ENCODE measurements at places on chromosomes 3 and 15.
A peak's percentile ranks its signal among the peaks of the same experiment; 100 is the strongest.

DNA sequence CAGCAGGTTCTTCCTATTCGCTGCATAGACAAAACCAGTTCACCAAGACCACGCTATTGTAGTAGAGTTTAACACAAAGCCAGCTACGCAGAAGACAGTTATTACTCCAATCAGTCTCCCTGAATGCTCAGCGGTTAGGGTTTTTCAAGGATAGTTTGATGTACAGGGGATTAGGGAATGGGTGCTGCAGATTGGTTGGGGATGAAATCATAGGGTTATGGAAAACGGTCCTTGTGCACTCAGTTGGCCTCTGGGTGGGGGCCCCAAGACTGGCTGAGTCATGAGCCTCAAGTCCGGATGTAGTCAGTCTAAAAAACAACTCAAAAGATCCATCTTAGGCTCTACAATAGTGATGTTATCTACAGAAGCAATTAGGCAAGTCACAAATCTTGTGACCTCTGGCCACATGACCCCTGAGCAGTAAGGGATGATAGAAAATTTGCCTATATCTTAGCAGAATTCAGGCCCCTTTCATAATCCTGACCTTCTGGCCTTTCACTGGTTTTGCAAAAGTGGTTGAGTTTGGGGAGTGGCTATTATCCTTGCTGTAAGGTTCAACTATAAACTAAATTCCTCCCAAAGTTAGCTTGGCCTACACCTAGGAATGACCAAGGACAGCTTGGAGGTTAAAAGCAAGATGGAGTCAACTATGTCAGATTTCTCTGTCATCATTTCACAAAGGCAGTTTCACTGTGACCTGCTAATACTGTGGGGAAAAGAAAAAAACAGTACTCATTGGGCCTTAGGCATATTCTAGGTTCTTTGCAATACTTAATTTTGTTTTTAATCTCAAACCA lies 57.7 kb downstream of the LIPC start:
- no peak for DNase-seq

GRCh38 chr3:193815246-193816027 lies 222.4 kb downstream of the OPA1 start:
- DNase-seq, result no peak

DNA sequence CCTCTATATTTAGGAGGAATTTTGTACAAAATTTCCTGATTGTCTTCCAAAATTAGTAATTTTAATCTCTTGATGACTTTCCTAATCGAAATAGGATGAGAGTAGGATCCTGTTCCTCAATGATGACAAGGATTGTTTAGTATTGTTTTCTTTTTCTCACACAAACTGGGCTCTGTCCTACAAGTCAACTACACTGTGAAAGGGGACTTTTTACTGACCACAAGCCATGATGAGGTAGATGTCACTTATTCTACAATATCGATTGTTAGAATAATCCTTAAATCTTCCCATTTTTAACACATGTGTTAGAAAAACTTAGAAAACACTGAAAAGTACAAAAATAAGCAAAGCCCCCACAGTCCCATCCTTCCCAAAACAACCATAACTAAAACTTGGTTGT lies 35.8 kb upstream of the TSC22D2 start:
- no peak for DNase-seq

DNA sequence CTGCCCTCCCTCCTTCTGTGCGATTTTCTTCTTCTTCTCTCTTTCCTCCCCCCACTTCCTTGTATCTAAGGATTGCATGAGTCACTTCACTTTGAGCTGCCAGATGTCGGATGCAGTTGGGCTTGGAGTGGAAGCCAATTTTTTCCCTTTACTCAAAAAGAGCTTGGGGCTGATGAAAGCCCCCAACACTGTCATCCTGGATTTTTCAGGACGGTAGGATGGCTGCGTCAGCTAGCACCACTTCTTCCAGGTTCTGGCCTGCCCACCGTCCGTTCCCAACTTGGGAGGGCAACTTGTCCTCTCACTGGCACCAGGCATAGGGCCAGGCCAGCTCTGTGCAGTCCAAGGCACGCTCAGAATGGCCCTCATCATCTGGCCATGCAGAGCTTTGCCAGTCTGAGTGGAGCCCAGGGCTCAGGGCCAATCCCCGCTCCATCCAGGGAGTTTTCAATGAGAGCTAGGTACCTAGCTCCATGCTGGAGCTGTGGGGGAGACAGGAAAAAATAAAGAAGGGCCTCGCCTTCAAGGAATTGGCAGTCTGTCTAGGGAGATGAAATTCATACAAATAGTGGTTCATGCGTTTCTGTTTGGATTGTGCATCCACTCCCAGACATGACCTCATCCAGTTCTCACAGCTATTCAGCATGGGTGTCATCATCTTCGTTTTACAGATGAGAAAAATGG lies 47.7 kb upstream of the INSYN1 start:
- DNase-seq, result no peak

GRCh38 chr3:42581709-42582473 lies at the start of gene SEC22C:
Gene SEC22C, minus strand, starts transcription at chr3:42581967. Its CDS starts 12,921 bp downstream, at chr3:42569046.
- DNase-seq, result peak; percentile 94

DNA sequence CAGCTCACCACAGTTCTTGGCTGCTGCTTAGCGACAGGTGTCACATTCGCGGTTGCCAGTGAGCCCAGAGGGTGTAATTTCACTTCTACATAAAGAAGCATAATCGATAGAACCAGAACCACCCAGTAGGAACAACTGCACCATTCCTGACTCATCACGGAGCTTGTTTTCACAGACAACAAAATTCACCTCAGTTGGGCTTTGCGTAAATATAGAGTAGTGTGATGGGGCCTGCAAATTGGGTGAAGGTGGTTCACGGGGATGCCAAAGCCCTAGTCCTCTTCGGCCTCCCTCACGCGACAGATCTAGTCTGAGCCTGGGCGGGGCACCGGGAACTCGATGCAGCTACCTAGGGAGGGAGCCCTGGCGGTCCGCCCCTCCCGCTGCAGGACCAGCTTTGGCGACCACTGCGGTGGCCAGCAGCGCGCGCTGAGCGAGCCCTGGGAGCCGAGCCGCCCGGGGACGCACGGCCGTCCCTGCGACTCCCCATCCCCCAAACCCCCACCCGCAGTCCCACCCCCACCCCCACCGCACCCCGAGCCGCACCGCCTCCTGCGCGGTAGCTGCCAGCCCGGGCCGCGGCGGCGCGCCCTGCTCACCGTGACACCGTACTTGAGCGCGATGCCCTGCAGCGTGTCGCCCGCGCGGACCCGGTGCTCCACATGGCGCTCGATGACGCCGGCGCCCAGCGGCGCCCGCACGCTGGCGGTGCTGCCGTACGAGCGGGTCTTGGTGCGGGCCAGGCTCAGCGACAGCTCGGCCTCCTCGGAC lies 519 bp downstream of the LYSMD2 start:
- peak; percentile 57 for DNase-seq

DNA sequence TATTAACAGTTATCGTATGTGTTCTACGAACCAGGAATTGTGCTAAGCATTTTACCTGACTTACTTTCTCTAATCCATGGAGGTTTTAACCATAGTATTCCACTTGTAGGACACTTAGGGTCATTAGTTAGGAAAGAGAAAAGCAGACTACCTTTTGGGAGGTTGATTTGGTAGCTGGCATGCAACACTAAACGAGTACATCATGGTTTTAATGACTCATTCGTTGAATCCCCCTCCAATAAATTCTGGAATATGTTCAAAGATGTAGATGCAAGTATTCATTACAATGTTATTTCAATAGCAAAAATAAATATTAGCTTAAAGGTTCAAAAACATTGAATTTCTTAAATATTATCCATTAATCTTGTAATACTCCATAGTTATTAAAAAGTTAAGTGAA lies 162.5 kb downstream of the FMN1 start:
- DNase-seq, result no peak

DNA sequence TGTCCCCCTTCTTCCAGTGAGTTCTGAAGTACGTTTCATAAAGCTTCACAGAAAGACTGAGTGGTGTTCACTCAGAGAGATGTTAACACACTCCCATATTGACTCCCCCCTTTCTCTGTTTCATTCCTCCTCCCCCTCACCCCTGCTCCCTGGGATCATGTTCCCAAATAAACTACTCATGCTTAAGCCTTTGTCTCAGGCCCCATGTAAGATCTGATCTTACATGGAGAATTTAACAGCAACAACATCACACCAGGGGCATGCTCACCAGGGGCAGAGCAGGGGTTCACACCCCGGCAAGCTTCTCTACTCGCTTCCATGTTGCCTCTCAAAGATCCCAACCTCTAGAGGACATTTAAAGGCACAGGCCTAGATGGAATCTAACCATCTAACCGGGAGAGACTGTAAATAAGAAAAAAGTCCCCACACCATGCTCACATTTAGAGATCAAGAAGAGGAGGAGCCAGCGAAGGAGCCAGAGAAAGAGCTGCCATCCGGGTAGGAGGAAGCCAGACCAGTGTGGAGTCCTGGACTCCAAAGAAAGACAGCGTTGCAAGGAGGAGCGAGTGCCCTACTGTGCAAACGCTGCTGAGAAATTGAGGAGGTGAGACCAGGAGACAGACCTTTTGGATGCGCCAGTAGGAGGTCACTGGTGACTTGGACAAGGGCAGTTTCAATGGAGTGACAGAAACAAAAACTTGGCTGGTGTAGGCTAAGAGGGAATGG lies 21.4 kb upstream of the SRP14 start:
- DNase-seq, result no peak

GRCh38 chr3:10329495-10330015 lies 8.6 kb upstream of the SEC13 start:
- DNase-seq, result no peak

GRCh38 chr15:80587816-80588456 lies 107.2 kb upstream of the ABHD17C start:
- no peak for DNase-seq

- DNase-seq, result no peak
These were observed 35.4 kb downstream of the PSTPIP1 start for GRCh38 chr15:77030048-77030927.

- no peak for DNase-seq
These were observed 7.2 kb upstream of the FBXW12 start for GRCh38 chr3:48364840-48365239.

DNA sequence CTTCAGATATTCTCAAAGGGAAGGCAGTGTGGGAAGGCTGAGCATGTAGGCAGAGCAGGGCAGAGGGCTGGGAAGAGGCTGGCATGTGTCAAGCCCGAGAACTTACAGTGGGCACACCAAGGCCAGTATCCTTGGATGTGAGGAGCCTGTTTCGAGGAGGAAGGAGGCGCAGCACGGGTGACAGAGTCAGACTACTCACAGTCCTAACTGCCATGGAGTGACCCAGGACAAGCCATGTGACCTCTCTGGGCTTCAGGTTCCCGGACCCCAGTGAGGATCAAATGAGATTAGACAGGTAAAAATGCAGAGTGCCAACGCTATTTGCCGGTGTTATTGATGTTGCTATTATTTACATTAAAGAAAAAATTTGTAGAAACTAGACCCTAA lies 65.3 kb downstream of the NSMCE3 start:
- DNase-seq, result no peak

DNA sequence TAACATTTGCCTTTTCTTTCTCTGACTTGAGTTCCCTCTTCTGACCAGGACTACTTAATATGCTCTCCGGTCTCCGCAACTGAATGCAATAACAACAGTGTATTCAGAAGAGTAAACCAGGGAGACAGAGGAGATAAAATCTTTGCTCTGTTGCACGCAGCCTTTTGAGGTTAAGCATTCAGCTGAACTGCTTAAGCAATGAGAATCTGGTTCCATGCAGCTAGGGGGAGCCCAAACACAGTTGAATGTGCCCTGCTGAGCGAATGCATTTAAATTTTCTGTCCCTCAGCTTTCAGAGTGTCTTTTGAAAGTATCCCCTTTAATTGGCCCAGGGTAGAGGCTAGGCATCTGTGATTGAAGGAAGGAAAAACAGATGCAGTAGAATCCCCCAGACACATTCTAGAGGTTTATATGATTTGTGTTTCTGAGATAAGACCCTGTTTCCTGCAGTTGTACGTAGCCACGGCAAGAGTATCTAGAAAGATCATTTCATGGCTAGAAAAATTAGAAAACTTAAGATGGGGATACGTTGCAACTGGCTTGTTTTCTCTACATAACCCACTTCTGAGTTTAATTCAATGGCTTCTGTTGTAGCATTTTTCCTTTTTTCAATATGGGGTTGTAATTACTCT lies 309.6 kb downstream of the TUSC7 start:
- no peak for DNase-seq

- DNase-seq, result no peak
These were observed 58.0 kb downstream of the PLD1 start for GRCh38 chr3:171752329-171752728.

GRCh38 chr15:88644741-88645140 lies 5.9 kb downstream of the ISG20 start:
- DNase-seq, result no peak

DNA sequence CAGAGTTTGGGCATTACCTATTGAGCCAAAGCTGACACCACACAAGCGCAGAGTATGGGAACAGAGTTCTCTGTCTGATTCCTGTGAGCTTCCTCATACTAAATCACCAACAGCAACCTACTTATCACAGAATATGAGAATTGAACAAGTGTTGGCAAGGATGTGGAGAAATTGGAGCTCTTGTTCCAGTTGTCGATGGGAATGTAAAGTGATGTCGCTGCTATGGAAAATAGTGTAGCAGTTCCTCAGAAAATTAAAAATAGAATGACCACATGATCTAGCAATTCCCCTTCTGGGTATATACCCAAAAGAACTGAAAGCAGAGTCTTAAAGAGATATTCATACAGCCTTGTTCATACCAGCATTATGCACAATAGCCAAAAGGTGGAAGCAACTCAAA lies 33.4 kb downstream of the CD86 start:
- no peak for DNase-seq

- no peak for DNase-seq
These were observed 550.2 kb downstream of the ZBBX start for GRCh38 chr3:166829896-166830295.

DNA sequence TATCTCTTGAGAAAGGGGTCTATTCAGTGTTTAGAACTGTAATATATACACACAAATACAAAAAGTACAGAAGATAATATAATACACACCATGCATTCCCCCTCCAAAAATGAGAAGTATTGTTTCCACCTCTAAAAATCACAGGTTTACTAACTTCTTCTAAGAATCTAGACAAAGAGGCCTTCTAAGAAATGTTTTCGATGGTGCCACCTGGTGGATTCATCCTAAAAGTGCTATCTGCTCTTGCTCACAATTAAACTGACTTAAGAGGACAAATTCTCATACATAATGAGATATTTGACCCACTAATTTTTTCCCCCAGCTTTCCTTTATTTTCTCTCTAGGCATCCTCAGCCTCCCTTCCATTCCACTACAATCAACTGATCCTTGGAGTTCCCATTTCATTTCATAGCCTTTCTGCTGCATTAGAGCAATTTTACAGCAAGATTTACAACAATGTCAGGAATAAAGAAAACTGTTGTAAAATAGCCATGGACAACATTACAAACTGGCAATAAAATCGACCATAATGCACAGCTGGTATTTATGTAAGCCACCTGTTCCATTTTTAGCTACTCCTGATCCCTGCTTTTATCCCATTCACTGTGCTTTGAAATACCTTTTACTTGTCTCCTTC lies 124.6 kb downstream of the ARRDC4 start:
- DNase-seq, result peak; percentile 17

- DNase-seq, result no peak
These were observed 7.9 kb downstream of the SCN5A start for GRCh38 chr3:38641461-38642110.

GRCh38 chr3:40476478-40477470 lies at the start of gene ZNF619:
Gene ZNF619, plus strand, starts transcription at chr3:40477122. Its CDS starts 858 bp downstream, at chr3:40477980.
- peak; percentile 46 for DNase-seq

GRCh38 chr15:73950831-73951561 lies 24.7 kb downstream of the LOXL1 start:
- DNase-seq, result peak; percentile 59

GRCh38 chr3:71621825-71622537 lies 38.5 kb upstream of the FOXP1 start:
- DNase-seq, result no peak

GRCh38 chr15:39680868-39681267 lies 100.0 kb downstream of the THBS1 start:
- DNase-seq, result no peak
